ENCODE measurements at places on chromosomes 1 and 21.

GRCh38 chr1:160078512-160079195 lies 2.7 kb upstream of the KCNJ9 start:
- peak; percentile 45 for DNase-seq

GRCh38 chr1:41598325-41598724 lies 113.8 kb upstream of the EDN2 start:
- no peak for DNase-seq

DNA sequence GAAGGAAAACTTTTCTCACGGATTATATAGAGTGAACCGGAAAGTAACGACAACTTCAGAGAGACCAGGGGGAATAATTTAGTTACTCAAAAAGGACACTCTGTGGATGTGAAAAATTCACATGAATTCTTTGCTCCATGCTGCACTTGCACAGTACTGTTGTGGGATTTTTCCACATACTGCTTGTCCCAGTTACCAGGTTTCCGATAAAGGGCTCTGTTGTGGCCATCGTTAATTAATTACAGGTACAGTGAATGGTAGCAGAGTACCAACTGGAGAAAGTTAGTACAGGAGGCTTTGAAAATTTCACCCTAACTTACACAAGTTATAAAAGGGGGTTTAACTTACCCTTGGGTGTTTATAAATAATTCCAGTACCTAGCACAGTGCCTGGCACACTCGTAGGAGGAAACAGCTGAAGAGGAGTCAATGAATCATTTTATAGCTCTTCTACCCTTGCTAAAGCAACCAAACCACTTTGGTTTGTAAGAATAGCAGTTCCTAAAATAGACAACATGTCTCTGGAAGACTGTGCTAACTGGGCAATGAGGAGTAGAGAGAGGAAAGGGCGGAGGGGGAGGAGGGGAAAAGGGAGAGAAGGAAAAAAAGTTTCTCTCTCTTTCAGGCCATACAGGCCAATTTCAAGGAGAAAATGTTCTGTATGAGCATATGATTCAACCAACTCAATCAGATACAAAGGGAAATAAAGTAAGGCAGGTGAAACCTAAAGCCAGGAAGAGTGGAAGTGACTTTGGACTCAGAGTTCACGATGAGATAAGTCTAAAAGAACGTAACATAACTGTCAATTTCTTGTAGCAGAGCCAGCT lies 98.3 kb upstream of the MAGI3 start:
- DNase-seq: no peak

GRCh38 chr1:5720936-5721335 lies 271.3 kb downstream of the NPHP4 start:
- no peak for DNase-seq

GRCh38 chr1:86646256-86646655 lies 58.1 kb upstream of the SH3GLB1 start:
- DNase-seq: no peak
